Stimulated activated CD8-positive, alpha-beta memory T cell treated with anti-CD3 and anti-CD28 coated beads, Interleukin-7, amount 100 ng/mL, for 48 hours (primary cell): ENCODE measurements at places on chromosomes 16 and 17.

GRCh38 chr16:11165349-11165748 lies 90.7 kb downstream of the SOCS1 start:
- no peak for DNase-seq

- no peak for DNase-seq
Measured at GRCh38 chr16:29743475-29743826, 2.3 kb downstream of the C16orf54 start.

- no peak for DNase-seq
Measured at GRCh38 chr17:75889454-75889853, 7.3 kb downstream of the TRIM65 start.

DNA sequence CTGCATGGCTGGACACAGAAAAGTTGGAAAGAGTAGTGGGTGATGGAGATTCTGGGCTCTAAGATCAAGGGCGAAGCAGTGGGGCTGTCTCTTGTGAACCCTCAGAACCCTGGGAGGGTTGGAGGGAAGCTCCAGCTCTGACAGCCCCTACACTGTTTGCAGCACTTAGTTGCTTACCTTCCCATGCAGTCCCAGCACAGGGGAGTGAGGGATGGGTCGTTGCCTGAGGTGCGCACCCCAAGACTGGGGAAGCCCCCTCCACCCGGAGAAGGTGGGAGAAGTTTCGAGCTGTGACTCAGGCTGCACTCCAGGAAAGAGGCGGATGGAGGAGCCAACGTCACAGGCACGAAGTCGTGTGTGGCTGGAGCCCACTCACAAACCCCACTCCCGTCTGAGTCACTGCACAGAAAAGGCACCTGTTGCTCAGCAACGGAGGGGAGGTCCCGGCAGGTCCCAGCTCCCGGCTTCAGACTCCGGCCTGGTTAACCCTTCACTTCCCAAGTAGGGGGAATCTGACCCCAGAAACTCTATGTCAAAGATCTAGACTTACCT lies 60.1 kb downstream of the AIPL1 start:
- peak; percentile 85 for DNase-seq

DNA sequence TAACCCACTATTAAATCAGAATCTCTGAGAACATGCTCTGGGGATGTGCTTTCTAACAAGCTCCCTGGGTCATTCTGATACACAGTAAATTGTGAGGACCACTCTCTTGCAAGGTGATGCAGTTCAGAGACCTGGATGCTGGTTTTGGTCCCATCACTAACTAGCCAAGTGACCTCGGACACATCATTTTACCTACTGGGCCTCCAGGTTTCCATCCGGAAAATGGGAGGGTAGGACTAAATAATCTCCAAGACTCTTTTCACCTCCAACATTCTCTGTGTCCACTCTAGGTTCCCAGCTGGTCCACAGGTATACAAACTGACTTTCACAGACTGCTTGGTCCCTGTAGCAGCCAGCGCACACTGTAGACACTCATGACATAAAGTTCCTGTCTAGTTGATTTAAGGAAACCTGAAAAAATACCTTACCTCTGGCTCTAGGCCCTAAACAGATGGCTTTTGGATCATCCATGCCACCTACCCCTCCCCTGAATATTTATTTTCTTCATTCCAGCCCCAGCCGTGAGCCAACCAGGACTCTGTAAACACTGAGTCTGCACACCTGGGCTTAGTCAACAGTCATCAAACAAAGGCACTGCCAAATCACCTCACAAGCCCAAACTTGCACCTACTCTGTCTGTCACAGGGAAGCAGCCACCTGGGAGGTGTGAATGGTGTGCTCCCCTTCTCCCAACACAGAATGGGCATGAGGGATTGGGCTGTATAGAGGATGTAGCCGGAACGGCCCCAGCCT lies 51.3 kb upstream of the MRPS23 start:
- no peak for DNase-seq

DNA sequence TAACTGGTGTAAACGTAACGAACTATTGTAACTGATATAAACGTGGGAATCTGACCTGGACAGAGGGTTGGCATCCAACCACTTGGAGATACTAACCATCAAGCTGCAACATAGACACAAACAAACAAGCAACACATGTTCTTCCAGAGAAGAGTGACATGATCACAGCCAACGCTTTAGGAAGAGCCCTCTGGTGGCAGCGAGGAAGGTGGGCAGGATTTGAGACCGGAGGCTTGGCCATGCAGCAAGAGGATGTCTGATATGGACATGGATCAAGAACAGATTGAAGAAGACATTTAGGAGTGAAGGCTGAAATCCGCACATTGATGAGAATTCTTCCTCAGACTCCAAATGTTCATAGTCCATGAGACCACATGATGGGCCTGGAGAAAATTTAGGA lies 40.3 kb upstream of the TNRC6A start:
- DNase-seq = no peak

- no peak for DNase-seq
Measured at GRCh38 chr17:77240976-77241375, 100.2 kb downstream of the SEC14L1 start.

DNA sequence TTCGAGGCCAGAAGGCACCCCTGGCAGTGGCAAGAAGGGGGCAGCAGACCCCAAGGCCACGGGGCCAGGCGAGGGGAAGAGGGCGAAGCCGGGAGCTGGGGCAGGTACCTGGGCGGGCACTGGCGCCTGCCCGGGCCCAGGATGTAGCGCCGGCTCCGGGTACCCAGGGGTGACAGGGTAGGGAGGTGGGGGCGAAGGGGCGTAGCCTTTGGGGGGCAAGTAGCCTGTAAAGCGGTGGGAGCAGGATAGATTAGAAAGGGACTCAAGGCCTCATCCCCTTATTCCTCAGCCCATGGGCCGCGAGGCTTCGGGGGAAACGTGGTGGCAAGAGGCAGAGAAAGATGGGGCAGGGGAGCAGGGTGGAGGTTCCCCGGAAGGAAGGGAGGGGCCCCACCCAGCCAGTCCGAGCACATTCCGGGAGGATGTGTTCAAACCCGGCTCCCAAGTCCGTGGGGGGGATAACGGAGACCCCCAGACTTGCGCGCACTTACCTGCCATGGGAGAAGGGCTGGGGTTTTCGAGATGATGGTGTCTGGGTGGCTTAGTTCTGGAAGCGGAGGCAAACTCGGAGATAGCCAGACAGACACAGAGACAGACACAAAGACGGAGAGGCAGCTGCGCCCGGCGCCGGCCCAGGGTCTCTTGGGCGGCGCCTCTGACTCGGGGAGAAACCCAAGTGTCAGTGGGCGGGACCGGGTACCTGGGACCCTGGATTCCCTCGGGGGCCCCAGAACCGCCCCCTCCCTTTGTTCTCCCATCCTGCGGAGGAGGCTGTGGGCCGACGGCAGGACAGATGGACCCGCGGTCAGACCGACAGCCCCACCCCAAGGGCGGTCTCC lies 493 bp downstream of the PLSCR3 start:
- no peak for DNase-seq

DNA sequence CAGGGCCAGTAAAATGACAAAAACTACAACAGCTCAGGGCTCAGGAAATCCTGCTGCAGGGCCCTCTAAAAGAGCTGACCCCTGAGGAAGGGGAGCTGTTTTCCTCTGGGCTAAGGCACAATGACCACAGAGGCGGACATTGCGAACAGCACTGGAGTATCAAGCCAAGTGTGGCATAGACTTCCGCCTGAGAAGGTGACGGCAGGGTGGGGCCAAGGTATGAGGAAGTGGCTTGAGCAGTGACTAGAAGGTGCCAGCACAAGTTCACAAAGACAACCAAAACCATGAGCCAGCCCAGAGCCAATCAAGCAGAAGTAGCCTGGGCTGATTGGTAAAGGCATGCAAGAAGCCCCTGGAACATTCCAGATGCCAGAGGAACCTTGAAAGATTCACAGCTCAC lies 13.9 kb downstream of the ERN2 start:
- no peak for DNase-seq

GRCh38 chr16:1491327-1491726 lies 1.8 kb upstream of the TELO2 start:
- no peak for DNase-seq

- DNase-seq = no peak
Measured at GRCh38 chr16:8733849-8734540, 59.6 kb downstream of the ABAT start.

DNA sequence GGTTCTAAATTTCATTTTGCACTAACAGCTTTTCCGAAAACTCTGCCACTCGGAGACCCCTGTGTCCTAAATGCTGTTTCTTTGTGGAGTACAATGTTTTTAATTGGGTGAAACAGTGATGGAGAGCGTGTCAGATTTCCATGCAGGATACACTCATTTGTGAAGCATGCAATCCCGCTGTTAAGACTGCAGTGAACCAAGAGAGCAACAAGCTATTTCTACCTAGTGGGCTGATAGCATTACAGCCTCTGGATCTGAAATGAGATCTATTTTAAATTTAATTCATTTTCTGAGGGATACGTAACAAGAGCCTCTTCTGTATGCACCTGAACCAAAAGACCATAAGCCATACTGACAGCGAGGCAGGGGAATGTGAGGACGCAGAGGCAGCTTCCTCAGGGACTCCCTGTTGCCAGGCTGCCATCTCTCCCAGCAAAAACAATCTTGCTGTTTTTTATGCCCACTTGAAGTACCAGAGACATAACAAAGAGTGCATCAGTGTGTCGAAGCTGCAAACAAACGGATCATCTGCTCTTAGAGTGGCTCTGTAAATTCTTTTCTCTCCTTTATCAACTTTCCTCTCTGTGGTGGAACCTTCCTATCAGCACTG lies 199.9 kb upstream of the COX10 start:
- DNase-seq = no peak

DNA sequence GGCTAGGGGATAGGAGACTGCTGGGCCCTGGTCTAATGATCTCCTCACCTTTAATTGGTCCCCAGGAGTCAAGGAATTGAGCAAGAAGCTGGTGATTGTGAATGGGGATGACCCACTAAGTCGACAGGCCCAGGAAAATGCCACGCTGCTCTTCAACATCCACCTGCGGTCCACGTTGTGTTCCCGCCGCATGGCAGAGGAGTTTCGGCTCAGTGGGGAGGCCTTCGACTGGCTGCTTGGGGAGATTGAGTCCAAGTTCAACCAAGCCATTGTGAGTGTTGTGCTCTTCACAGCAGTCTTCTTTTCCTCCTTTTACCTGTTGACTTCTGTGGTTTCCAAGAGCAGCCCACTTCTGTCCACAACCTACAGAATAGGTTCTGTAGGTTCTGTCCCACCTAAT lies 19.4 kb downstream of the POLR2A start:
- no peak for DNase-seq

DNA sequence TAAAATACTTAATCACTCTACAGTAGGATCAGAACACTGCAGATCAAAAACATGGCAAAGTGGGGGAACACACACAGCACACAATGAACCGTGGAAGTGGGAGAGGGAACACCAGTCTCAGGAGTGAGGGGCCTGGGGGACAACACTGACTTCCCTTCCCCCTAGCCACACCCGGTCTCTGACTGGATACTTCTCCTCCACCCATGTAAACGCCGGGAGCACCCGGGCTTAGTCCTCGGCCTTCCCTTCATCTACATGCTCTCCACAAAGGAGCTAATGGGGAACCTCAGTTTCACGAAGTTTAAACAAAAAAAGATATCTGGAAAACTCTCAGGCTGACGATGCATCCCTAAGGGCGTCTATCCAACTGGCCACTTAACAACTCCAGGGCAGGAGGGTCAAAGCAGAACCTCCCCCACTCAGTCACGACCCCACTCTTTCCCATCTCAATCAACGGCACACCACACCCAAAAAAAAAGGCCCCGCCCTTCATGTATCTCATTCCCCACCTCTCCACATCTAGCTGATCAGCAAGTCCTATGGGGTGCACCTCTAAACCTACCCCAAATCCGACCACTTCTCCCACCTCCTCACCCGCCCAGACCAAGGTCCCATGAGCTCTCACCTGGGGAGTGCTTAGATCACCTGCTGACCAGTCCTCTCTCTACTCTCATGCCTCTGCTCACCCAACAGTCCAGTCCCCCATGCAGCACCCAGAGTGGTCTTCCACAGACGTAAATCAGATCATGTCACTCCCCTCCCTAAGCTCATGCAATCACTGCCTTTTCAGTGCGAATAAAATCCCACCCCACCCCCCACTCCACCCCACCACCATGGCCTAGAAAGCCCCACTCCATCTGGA lies 7.4 kb downstream of the ZDHHC7 start:
- no peak for DNase-seq

DNA sequence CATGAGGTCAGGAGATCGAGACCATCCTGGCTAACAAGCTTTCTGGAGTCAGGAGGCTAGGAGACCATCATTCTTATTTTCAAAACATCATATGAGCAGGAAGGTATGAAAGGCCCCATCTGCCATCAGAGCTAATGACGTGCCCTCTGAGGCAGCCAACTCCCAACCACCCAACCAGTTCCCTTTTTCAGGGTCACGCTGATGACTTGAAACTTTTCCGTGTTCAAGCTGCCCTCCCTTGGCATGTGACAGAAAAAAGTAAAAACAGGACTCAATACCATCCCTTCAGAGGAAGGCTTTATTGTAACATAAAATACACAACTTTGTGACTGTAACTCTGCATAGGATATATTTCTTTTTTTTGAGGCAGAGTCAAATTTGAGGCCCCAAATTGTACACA lies 4.6 kb upstream of the GHDC start:
- DNase-seq = no peak

DNA sequence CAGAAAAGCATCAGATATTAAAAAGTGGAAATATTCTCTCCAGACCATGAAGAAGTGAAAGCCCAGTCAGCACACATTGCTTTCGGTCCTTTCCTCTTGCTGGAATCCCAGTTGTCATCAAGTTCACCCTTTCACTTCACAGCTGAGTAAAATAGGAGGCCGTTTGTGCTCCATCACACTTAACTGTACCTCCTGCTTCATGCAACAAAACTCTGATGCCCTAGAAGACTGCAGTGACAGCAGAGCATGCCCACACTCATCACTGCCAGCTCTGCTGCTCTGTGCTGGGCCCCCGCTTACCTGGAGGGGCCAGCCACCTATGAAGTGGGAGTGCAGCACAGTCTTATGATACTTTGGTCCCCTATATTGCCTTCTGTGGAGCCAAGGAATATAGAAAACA lies 62.5 kb downstream of the N4BP1 start:
- DNase-seq = no peak

DNA sequence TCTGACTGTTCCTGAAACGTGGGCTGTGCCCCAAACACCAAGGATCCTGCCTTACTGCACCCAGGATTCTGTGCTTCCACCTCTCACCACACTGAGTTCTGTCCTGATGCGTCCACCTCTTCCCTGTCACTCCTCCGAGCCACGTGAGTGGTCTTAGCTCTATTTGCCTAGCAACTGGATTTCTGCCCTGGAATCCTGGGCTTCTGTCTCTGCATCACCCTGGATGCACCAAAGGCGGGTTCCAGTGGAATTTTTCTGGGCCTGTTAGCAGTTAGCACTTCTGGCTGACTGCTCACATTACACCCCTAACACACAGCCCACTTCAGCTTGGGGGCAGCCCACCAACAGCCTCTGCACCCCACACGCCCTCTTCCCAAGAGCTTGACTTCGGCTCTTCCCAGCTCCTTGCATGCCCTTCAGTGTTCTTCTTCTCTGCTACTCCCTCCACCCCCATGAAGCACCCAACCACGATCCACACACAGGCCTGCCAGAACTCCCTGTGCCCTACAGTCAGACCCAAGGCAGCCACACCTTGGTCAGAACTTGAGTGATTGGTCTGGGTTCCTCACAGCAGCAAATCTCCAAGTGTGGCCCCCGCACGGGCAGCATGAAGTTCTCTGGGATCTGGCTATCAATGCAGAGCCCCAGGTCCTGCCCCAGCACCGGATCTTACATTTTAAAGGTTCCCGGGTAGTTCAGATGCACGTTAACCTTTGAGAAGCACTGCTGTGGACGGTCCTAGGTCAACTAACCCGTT lies 129.8 kb upstream of the RCVRN start:
- DNase-seq = no peak

GRCh38 chr16:6111390-6111789 lies 1013.8 kb upstream of the EEF2KMT start:
- DNase-seq = no peak

GRCh38 chr17:61233991-61234750 lies 165.5 kb upstream of the TBX2 start:
- no peak for DNase-seq
